ENCODE measurements at places on chromosomes 2 and 18. TPM values are rescaled to one million over a fixed set of nuclear protein-coding genes. Genes with fewer than 3 reads are reported as not detected.

DNA sequence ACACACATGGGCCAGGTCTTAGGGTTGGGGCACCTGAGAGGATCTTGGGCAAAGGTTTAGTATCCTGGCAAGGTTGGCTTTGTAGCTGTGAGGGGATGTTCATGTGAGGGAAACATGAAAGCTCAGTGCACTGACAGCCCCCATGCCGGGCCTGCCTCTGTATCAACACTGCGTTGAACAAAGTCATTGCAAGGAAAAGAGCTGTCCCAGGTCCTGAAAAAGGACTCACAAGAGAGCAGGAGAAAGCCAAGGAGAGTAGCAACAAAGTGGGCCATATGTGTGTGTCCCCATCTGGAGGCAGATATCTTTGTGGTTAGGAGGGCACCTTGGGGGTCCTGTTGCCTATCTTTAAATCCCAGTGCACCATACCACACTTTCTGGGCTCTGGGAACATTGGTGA, 237.8 kb upstream of the THSD7B start:
- H3K27ac ChIP-seq, result no peak overlapping the region
- no peak overlapping the region for H3K4me3 ChIP-seq
- peak; percentile 94 for DNase-seq
- no peaks in the 10 kb centered on the region for H3K4me1 ChIP-seq

TCF4 gene
- total RNA-seq, result 161 TPM

PARD6G gene
- total RNA-seq, result 21.8 TPM

GRCh38 chr2:44124500-44124899, 44.2 kb upstream of the PPM1B start:
- H3K27me3 ChIP-seq, result no peaks in the 10 kb centered on the region
- no peak for DNase-seq
- no peak overlapping the region for H3K4me3 ChIP-seq
- H3K27ac ChIP-seq, result no peak overlapping the region
- H3K36me3 ChIP-seq, result no peaks in the 10 kb centered on the region
- H3K4me1 ChIP-seq, result no peaks in the 10 kb centered on the region

FOXD4L1 gene
- not detected for total RNA-seq

DNA sequence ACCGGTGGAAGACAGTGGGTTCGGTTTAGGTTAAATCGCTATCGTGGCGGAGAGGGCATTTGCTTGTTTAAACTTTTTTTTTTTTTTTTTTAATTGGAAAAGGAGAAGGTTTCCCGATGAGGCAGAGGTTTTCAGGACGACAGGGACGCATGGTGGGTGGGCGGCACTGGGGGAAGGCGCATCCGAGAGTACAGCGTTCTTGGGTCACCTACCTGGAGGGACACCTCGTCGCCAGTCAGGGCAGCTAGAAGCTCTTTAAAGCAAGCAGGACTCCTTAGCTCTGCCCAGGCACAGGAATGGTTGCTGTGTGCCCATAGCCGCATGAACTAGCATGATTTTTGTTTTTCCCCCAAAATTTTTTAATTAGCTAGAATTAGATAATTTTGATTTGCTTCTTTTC, 437 bp downstream of the LDLRAD4 start:
- H3K4me1 ChIP-seq, result peaks cover 30% of the 10 kb centered on the region
- H3K27me3 ChIP-seq, result peaks cover 77% of the 10 kb centered on the region
- H3K27ac ChIP-seq, result no peak overlapping the region
- peak; percentile 29 for DNase-seq

RAMP1 gene
- total RNA-seq, result not detected

DNER gene
- 0.97 TPM for total RNA-seq

C1QL2 gene
- total RNA-seq, result not detected

CEBPZOS gene
- total RNA-seq, result 13.6 TPM

GRCh38 chr2:235611349-235611748, 117.5 kb downstream of the AGAP1 start:
- H3K27me3 ChIP-seq, result no peaks in the 10 kb centered on the region
- no peak overlapping the region for H3K27ac ChIP-seq
- H3K4me3 ChIP-seq, result no peak overlapping the region
- no peak for DNase-seq
- H3K4me1 ChIP-seq, result peaks cover 5% of the 10 kb centered on the region
- no peaks in the 10 kb centered on the region for H3K36me3 ChIP-seq

DNA sequence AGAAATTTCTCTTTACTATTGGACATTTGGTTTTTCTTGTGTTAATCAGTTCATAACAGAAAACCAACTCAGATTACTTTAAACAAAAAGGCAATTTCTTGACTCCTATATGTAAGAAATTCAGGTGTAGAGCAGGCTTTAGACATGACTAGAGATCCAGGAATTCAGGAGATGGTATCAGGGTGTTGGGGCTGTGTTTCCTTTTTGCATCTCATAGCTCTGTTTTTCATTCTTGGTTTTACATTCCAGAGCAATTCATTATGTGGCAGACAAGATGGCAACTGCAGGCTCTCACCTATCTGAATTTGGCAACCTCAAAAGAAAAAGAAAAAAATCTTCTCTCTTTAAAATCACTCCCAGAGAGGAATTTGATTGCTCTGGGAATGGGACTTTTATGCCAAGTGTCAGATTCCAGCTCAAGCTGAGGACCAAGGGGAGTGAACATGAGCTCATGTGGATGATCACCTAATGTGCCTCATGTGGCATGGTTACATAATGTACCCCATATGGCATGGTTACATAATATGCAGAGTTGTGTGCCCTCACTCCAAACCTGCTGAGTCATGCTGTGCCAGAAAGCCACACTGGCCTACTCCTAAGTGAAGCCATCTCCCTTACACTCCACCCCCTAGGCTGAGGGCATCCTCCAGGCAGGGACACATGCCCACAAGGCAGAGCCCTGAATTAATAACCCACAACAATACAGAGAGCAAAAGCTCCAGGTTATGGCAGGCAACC, 282.7 kb downstream of the MBD2 start:
- H3K27ac ChIP-seq, result no peak overlapping the region
- DNase-seq, result no peak
- H3K4me1 ChIP-seq, result no peaks in the 10 kb centered on the region
- no peaks in the 10 kb centered on the region for H3K36me3 ChIP-seq

LOXHD1 gene
- total RNA-seq, result not detected

DNA sequence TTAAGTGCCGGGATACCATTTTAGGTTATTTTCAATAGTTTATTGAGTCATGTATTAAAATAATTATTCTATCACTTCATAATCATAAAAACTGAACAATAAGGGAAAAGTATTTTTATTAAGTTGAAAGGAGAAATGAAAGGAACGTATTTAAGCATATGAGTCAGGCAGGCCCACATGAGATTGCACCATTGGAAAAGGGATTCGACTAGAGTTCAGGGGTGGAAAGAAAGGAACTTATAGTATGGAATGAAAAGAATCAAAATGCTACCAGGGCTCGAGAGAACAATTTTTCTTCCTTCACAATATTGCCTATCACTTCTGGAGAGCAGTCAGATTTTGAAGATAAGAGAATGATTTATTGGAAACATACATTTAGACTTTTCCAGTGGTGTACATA, 516.5 kb upstream of the NETO1 start:
- H3K36me3 ChIP-seq, result no peaks in the 10 kb centered on the region
- no peaks in the 10 kb centered on the region for H3K4me1 ChIP-seq
- H3K27me3 ChIP-seq, result no peaks in the 10 kb centered on the region
- no peak for DNase-seq
- no peak overlapping the region for H3K4me3 ChIP-seq
- H3K27ac ChIP-seq, result no peak overlapping the region

SCG2 gene
- 0.25 TPM for total RNA-seq

LCLAT1 gene
- total RNA-seq, result 21.6 TPM

GRCh38 chr2:121205321-121205942, 79.6 kb downstream of the TFCP2L1 start:
- DNase-seq, result no peak
- H3K4me1 ChIP-seq, result no peaks in the 10 kb centered on the region
- no peaks in the 10 kb centered on the region for H3K27me3 ChIP-seq
- H3K36me3 ChIP-seq, result no peaks in the 10 kb centered on the region
- H3K4me3 ChIP-seq, result no peak overlapping the region
- H3K27ac ChIP-seq, result no peak overlapping the region

DNA sequence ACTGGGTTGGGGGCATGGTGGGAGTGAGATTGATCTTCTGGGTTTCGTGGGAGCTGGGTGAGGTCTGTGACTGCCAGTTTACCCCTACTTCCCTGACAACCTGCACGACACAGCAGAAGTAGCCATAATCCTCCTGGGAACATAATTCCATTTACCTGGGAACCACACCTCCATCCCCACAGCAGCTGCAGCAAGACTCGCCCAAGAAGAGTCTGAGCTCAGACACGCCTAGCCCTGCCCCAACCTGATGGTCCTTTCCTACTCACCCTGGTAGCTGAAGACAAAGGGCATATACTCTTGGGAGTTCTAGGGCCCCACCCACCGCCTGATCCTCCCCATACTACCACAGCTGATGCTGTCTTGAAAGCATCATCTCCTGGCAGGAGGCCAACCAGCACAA, 43.8 kb downstream of the FLACC1 start:
- no peak for DNase-seq
- H3K36me3 ChIP-seq, result no peaks in the 10 kb centered on the region
- H3K4me3 ChIP-seq, result no peak overlapping the region
- H3K27me3 ChIP-seq, result no peaks in the 10 kb centered on the region
- no peaks in the 10 kb centered on the region for H3K4me1 ChIP-seq

- no peak overlapping the region for H3K27ac ChIP-seq
- H3K27me3 ChIP-seq, result no peaks in the 10 kb centered on the region
- DNase-seq, result peak; percentile 78
- no peaks in the 10 kb centered on the region for H3K4me1 ChIP-seq
Measured at GRCh38 chr2:20411361-20411894, 35.4 kb upstream of the RHOB start.

C2orf78 gene
- 0.06 TPM for total RNA-seq

SLC9A4 gene
- total RNA-seq, result not detected

CCDC85A gene
- 0.34 TPM for total RNA-seq

DNA sequence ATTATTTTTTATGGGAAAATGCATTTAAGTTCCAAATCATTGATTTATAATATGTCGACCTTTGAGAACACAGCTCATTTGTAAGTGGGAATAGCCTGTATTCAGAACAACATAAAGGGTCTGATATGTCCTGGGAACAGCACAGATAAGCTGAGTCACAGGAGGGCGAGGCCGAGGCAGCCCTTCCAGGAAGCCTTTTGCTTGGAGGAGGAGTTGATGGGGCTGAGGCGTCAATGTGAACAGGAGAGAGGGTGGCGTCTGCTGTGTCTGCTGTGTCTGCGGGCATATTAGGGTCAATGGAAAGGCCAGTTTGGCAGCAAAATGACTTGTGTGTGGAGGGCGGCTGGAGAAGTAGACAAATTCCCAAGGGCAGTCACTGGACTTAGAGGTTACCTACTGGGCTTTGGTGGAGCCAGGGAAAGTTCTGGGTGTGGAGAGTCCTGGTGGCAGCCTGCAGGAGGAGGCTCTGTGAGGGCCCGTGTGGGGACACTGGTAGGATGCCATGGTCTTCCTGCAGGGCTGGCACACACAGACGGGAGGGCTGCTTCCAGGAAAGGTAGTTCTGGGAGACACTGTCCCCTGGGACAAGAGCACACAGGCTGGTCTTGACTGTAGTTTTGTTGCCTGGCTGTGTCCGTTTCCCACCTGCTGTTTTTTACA, 128.1 kb downstream of the GLI2 start:
- peaks cover 53% of the 10 kb centered on the region for H3K4me1 ChIP-seq
- no peak for DNase-seq
- H3K4me3 ChIP-seq, result no peak overlapping the region
- H3K27me3 ChIP-seq, result no peaks in the 10 kb centered on the region

- H3K4me1 ChIP-seq, result peaks cover 10% of the 10 kb centered on the region
- no peak overlapping the region for H3K4me3 ChIP-seq
- no peaks in the 10 kb centered on the region for H3K27me3 ChIP-seq
Measured at GRCh38 chr2:144876013-144876412, 356.1 kb upstream of the ZEB2 start.

GRCh38 chr2:205451901-205452512, 230.3 kb upstream of the NRP2 start:
- no peak for DNase-seq
- no peaks in the 10 kb centered on the region for H3K27me3 ChIP-seq
- H3K4me1 ChIP-seq, result no peaks in the 10 kb centered on the region

DNA sequence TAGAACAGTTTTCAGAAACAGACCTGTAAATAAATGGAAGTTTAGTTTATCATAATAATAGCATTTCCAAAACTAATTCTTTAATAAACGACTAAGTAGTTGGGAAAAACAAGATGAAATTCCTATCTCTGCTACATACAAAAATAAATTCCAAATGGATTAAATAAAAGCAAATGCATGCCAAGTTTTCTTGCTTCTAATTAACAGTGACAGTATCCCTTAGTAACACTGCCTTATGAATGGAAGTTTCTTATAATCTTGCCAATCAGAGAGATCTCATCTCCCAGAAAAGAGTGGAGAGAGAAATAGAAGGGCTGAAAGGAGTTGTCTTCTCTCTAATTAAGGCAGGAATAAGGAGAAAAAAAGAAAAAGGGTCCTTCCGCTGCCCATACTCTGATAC, 133.9 kb downstream of the GFPT1 start:
- no peak overlapping the region for H3K4me3 ChIP-seq
- no peak for DNase-seq
- no peaks in the 10 kb centered on the region for H3K36me3 ChIP-seq
- H3K4me1 ChIP-seq, result no peaks in the 10 kb centered on the region
- H3K27me3 ChIP-seq, result no peaks in the 10 kb centered on the region
- H3K27ac ChIP-seq, result no peak overlapping the region

HMSD gene
- total RNA-seq, result 0.88 TPM

DHRS9 gene
- not detected for total RNA-seq

All from neural progenitor cell (in vitro differentiated cells).